Activated T-helper 9 cell treated with anti-CD3 and anti-CD28 coated beads, Interleukin-2, amount 50 U/mL, for 16 hours (primary cell): ENCODE measurements at places on chromosomes 2 and 18.

- no peak for DNase-seq
These were observed 1.1 kb upstream of the SEH1L start for GRCh38 chr18:12946549-12947284.

GRCh38 chr18:76494231-76495005, 624 bp downstream of the ZNF516 start:
- DNase-seq = no peak

- no peak for DNase-seq
These were observed 123.4 kb upstream of the DSEL start for GRCh38 chr18:67639872-67640271.

DNA sequence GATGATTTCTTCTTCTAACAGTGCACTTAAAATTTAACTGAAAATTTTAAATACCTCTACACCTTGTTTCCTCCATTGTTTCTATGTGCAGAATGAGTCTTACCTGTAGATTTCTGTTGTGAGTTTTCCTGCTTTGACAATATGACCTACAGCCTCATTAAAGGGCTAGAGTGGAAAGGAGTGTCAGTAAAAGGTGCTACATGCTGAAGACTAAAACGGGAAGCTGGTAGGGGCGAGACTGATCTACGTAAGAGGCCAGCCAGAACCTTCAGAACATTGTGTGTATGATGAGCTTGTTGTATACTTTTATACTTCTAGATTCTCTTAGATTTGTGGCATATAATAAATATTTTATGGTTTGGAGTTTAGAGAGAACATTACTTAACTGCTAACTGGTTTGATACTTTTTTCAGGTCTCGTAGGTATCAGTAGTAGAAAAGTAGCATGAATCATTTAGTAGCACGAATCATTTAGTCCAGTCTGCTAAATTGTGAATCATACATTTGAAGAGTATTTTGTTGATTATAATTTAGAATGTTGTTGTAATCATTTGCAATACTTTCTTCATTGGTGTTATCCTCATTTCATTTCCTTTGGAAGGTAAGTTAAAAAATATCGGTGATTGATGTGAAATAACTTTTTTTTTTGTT, 14.3 kb downstream of the INSIG2 start:
- no peak for DNase-seq

- DNase-seq = no peak
These were observed 1671.5 kb upstream of the PIK3C3 start for GRCh38 chr18:40283560-40283959.

GRCh38 chr18:73880387-73880786, 267.2 kb downstream of the FBXO15 start:
- no peak for DNase-seq

DNA sequence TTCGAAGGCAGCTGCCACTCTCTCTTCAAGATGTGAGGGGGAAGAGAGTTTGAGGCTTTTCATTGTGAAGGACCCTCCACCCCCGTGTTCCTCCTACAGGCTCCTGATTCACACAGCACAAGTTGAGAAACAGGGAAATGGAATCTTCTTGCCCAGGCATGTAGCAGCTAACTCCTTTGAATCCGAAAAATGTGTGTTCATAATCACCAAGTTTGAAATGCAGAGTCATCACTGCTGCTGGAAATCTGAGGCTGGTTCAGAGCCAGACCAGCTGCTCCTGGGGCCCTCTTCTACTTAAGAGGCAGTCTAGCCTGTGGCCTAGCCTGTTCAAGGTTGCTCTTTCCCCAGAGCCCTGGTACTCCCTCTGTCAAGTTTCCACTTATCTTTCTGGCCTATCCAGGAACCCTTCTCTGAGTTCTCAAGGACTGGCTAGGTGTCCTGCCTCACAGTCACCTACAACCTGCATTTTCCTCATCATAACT, 166.4 kb downstream of the TMEM247 start:
- DNase-seq = no peak

GRCh38 chr18:76476665-76477561, 18.1 kb downstream of the ZNF516 start:
- no peak for DNase-seq
